ENCODE measurements at places on chromosomes 3 and 15. TPM values are rescaled to one million over a fixed set of nuclear protein-coding genes. Genes with fewer than 3 reads are reported as not detected.

The RLBP1 gene
- total RNA-seq = 0.27 TPM

- no peak for DNase-seq
- no peak overlapping the region for H3K27ac ChIP-seq
- no peaks in the 10 kb centered on the region for H3K27me3 ChIP-seq
- no peak overlapping the region for H3K4me3 ChIP-seq
These were observed 12.8 kb downstream of the CSNK1G1 start for GRCh38 chr15:64343222-64343621.

- no peaks in the 10 kb centered on the region for H3K36me3 ChIP-seq
- no peaks in the 10 kb centered on the region for H3K4me1 ChIP-seq
- no peak overlapping the region for H3K27ac ChIP-seq
- no peaks in the 10 kb centered on the region for H3K27me3 ChIP-seq
- no peak for DNase-seq
These were observed 8.4 kb upstream of the ISL2 start for GRCh38 chr15:76328106-76328696.

DNA sequence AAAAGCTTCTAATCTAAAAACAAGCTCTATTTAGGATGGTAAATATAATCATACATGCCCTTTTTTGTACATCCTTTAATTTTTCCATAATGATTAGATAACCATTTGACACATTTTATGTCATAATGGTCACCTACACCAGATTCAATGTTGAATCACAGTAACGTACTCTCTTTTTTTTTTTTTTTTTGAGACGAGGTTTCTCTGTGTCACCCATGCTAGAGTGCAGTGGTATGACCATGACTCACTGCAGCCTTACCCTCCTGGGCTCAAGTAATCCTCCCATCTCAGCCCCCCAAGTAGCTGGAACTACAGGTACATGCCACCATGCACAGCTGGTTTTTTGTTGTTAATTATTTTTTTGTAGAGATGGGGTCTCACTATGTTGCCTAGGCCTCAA lies 49.2 kb downstream of the PROS1 start:
- H3K36me3 ChIP-seq = no peaks in the 10 kb centered on the region
- no peaks in the 10 kb centered on the region for H3K27me3 ChIP-seq
- no peak overlapping the region for H3K4me3 ChIP-seq
- no peaks in the 10 kb centered on the region for H3K4me1 ChIP-seq

DNA sequence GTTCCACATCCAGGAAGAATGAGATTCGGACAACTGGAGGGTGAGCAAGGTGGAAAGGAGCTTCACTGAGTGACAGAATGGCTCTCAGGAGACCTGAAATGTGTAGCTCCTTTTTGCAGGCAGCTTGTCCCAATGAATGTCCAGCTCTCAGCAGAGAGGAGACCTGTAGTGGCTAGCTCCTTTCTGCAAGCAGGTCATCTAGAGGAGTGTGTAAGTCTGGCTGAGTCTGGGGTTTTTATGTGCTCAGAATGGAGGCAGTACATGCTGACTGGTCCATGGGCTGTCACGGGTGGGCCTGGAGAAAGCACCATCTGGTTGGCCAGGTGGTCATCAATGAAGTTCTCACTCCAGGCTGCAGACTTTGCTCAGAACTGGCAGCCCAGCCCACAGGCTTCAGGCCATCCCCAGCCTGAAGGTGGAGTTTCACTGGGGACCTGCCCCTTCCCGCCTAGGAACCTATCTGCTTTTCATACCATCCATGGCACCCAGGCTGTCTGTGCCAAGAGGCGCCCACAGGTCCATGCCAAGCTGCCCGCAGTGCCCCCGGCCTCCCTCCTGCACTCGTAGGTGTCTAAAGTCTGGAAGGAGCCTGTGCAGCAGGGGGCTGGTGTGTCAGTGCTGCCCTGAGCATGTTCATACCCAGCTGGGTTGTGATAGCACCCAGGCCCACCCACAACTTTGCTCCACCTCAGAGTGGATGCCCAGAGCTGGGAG lies 276.6 kb downstream of the UBE2E2 start:
- H3K27me3 ChIP-seq = no peaks in the 10 kb centered on the region
- H3K27ac ChIP-seq = no peak overlapping the region
- no peaks in the 10 kb centered on the region for H3K36me3 ChIP-seq
- peaks cover 15% of the 10 kb centered on the region for H3K4me1 ChIP-seq

- H3K4me1 ChIP-seq = peaks cover 21% of the 10 kb centered on the region
- H3K27me3 ChIP-seq = no peaks in the 10 kb centered on the region
- H3K4me3 ChIP-seq = peak within 1 kb of the TSS; percentile 38
- DNase-seq = peak; percentile 72
- H3K27ac ChIP-seq = no peak within 1 kb of the TSS
These were observed at the start of gene ACTC1 for GRCh38 chr15:34795267-34796081. TSS of gene ACTC1 (minus strand) at chr15:34795549. CDS start at chr15:34794808, 741 bp downstream.

DNA sequence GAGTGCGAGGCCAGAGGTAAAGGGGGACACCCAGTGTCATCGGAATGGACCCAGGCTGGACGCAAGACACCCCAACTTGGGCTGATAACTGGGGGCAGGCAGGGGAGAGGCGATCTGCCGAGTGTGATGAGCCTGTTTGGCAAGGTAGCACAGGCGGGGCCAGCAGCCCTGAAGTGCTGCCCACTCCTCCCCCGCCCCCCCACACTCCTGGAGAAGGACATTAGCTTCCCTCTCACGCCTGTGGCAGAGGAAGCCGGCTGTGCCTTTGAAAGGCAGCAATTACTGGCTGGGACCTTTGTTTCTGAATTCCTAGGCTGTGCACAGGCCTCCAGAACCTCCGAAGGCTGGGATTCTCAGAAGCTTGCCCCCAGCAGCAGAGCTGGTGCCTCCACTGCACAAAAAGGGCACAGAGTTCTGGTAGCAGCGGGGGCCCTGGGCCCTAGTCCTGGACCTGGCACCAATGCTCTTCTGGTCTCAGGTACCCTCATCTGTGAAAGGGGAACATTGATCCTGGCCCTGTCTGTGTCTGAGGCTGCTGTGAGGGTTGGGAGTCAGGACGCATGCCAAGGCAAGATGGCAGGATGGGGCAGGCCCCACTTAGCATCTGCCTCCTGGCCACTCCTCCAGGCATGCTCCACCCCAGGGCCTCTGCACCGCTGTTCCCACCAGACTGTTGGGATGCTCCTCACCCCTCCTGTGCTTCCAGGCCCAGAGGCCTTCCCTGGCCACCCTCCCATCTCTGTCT lies 28.6 kb downstream of the IQSEC1 start:
- H3K4me1 ChIP-seq = no peaks in the 10 kb centered on the region
- no peak for DNase-seq
- no peak overlapping the region for H3K27ac ChIP-seq
- H3K4me3 ChIP-seq = no peak overlapping the region

The NMNAT3 gene
- total RNA-seq = 6.8 TPM

The ACTC1 gene
- 0.36 TPM for total RNA-seq

DNA sequence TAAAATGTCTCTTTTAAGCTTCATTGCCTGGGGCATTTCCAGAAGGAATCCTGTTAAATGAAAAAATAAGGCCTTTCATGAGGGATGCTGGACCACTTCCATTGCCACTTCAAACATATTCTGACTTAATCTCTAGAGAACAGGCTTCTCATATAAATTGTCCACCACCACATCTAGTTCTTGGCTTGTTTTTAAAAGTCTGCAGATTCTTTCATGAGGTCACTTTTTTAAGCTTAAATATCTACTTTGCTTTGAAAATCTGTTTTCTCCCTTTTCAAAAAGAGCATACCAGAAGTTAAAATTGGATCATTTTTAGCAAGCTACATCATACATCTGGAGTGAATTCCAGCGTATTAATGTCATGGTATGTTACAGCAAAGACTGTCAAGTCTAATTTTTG lies 131.6 kb downstream of the C3orf70 start:
- H3K36me3 ChIP-seq = no peaks in the 10 kb centered on the region
- DNase-seq = no peak
- no peak overlapping the region for H3K27ac ChIP-seq
- no peaks in the 10 kb centered on the region for H3K27me3 ChIP-seq
- H3K4me1 ChIP-seq = no peaks in the 10 kb centered on the region
- H3K4me3 ChIP-seq = no peak overlapping the region

The CD86 gene
- 3.9 TPM for total RNA-seq

- no peaks in the 10 kb centered on the region for H3K36me3 ChIP-seq
- H3K4me1 ChIP-seq = peaks cover 23% of the 10 kb centered on the region
- no peaks in the 10 kb centered on the region for H3K27me3 ChIP-seq
- peak overlapping the region; percentile 60 for H3K27ac ChIP-seq
- no peak overlapping the region for H3K4me3 ChIP-seq
These were observed 159.5 kb downstream of the CHSY1 start for GRCh38 chr15:101092156-101092866.
